ENCODE measurements at places on chromosomes 4 and X.
A peak's percentile ranks its signal among the peaks of the same experiment; 100 is the strongest.

GRCh38 chrX:66023385-66024091, 16.3 kb downstream of the VSIG4 start:
- no peak for DNase-seq

- DNase-seq: no peak
Measured at GRCh38 chr4:150619042-150619441, 37.1 kb downstream of the MAB21L2 start.

GRCh38 chrX:118901991-118902390, 72.4 kb upstream of the LONRF3 start:
- no peak for DNase-seq

DNA sequence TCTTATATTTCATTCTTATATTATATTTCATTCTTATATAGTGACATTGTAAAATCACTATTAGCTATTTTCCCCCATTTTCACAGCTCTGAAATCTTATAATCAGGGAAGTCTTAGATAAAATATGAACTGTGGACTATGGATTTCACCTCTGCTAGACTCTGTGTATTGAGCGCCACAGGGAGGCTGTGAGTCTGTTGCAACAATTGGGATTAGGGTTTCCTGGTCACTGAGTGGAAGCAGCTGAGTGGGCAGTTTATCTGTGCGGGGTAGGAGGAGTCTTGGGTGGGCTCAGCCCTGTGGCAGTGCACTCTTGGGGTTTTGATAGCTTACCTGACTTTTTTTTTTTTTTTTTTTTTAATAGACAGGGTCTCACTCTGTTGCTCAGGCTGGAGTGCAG, 249.5 kb downstream of the PTTG2 start:
- DNase-seq: no peak

- DNase-seq: no peak
Measured at GRCh38 chr4:52317361-52317879, 266.3 kb downstream of the SPATA18 start.

DNA sequence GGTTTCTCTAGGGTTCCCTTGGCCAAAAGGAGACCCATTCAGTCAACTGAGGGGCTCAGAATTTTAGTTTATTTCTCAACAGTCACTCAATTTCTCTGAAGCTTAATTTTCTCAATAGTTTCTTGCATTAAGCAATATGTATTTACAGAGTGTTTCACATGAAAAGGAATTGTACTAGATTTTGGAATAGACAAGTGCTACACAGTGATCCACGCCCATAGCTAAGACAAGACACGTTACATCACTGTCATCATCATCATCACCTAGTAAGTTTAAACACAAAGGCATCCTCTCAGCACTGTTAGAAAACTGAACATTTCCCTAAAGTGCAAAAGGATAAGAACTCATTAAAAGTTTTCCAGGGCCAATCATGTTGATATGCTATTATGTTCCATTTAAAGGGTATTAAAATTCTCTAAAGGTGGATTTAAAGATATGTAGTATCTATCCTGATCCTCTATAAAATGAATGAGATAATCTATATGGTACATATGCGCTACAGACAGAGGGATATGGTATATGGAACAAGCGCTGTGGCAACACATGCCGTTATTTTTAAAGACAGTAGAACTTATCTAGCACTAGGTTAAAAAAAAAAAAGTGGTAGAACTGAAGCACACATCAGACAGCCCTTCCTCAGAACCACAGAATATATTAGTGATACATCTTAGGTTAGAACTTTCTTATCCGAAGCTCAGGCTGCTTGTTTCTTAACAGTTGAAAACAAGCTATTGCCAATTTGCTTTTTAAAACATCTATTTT, 12.1 kb downstream of the PPA2 start:
- DNase-seq: no peak

DNA sequence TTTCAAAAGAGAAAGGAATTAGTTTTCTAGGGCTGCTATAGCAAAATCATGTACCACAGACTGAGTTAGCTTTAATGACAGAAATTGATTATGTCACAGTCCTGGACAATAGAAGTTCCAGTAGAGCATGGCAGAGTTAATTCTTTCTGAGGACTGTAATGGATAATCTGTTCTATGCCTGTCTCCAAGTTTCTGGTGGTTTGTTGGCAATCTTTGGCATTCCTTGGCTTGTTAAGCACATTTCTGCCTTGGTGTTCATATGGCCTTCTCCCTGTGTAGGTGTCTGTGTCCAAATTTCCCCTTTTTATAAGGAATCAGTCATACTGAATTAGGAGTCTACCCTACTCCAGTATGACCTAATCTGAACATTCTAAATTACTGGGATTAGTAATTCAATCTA, 336.1 kb upstream of the PABPC4L start:
- no peak for DNase-seq

DNA sequence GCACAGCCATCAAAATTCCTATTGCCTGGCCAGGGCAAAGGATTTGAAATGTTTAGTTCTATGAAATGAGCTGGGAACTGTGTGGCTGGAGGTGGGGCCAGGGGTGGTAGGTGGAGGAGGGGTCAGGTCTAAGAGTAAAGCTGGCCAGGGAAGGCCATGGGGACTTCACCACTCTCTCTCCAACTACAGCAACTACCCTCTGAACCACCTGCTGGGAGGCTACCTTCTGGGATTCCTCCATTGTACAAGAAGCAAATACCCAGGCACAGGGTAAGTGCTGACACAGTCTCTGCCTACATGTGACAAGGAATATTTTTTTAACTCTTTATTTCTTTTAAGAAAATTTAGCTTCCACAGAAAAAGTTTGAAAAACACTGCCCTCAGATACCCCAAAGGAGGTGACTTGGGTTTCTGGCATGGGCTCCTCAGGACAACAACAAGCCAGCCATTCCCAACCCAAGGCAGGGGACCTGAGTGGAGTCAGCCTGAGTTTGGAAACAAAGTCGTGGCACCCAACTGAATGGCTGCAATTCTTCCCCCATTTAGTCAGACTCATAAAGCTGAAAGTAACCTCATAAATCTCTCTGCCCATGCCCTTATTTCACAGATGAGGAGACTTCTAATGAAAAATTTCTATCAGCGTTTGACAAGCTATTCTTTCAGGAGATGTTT, 593.8 kb upstream of the DIPK2B start:
- DNase-seq: no peak

DNA sequence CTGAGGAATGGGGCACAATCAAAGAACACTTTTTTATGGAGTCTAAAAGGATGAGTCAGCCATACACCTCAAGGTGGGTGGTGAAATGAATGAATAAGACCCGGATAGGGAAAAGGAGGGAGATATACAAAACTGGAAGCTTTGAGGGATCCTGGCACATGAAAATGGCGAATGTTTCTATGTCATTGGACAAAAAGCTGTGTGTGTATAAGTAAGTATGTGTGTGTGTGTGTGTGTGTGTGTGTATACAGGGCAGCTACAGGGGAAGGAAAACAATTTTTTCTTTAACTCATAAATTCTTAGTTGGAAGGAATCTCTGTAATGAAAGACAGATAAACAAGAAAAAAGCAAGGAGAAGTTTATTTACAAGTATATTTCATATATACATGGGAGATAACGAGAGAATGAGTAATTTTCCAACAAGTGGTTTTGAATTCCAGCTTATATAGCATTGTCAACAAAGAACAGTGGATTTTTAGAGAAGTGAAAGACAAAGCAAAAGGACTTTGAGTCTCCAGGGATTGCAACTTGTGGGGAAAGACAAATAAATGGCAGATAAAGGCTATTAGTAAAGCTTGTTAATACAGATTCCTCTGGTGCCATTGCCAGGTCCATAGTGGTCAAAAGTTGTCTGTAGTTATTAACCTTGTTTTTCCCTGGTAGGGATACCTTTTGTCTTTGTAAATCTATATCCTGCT, 99.7 kb downstream of the MMRN1 start:
- DNase-seq: no peak

- no peak for DNase-seq
Measured at GRCh38 chr4:137660211-137660610, 127.9 kb upstream of the PCDH18 start.

- no peak for DNase-seq
Measured at GRCh38 chr4:41670530-41670929, 78.0 kb downstream of the PHOX2B start.

DNA sequence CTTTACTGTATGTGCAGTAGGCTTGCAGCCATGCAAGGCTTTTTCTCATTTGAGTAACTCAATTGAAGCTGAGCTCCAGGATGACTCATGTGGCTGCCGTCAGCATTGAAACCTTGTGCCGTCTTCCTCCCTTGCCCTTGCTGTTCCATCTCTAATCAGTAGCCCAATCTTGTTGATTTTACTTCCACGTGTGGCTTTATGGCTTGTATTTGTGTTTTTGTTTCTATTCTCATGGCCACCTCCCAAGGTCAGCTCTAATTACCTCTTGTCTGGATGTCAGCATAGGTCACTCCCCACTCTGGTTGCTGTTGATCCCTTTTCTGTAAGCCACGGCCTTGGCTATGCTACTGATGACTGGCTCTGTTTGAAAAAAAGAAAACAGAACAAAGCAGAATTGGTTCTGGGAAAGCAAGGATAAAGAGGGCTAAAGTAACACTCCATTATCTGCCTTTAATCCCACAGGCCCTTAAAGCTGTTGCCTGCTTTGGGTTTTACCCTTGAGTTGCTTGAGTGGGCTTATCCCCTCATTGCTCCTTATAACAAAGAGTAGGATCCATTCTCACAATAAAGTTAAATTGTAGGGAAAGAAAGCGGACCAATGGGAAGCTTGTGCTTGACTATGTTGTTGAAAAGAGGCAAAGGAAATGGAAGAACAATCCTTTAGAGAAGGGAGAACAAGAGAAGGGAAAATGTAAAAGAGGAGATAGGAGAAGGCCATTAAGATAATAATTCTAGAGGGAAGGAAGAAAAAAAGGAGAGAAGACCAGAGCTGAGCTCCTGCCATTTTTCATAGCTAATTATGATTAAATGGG, 173.9 kb upstream of the PGRMC2 start:
- DNase-seq: peak; percentile 50

- DNase-seq: no peak
Measured at GRCh38 chr4:72432282-72432681, 136.7 kb downstream of the ADAMTS3 start.

GRCh38 chr4:42277291-42277690, 120.0 kb upstream of the SHISA3 start:
- no peak for DNase-seq

- DNase-seq: no peak
Measured at GRCh38 chrX:112785344-112785743, 55.3 kb downstream of the AMOT start.

GRCh38 chr4:174867903-174868302, 38.9 kb upstream of the GLRA3 start:
- DNase-seq: no peak

GRCh38 chrX:38327775-38328081, 419 bp upstream of the RPGR start:
- no peak for DNase-seq

DNA sequence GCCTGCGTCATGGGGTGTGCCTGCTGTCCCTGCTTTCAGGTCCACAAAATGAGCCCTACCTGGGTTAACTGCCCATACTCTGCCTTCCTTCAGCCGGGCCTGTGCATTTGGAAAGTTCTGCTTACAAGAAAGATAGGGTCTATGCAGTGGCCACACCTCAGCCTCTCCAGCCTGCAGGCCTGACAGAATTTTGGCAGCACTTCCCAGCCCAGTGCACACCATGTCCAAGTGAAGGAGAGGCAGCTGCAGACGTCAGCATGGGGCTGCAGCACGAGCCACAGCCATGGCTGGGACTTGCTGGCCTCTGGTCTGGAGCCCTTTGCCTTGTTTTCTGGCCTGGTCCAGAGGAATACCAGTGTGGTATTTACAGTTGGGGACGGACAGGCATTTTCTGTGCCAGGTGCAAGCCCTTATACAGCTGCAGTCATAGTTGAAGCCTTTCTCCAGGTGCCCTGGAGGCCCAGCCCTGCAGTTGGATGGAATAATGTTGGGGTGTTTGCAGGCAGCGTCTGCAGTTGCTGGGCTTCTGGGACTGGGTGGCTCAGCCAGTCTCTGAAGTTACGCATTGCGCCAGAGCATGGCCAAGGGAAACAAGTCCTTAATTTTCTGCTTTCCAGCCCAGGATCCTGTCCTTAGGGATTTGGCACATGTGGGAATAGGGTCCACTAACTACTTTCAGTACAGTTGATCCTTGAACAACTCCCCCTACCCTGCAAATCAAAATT, 26.2 kb downstream of the JADE1 start:
- no peak for DNase-seq

GRCh38 chr4:117796677-117797076, 237.6 kb upstream of the NDST3 start:
- DNase-seq: no peak

- peak; percentile 4 for DNase-seq
Measured at GRCh38 chrX:85052636-85053343, 49.1 kb downstream of the APOOL start.
